ENCODE measurements at places on chromosomes 13 and 19. TPM values are rescaled to one million over a fixed set of nuclear protein-coding genes. Genes with fewer than 3 reads are reported as not detected.

The KIR2DL3 gene
- 0.69 TPM for total RNA-seq

The HIF3A gene
- total RNA-seq: 55.7 TPM

The UBE2L5 gene
- not detected for total RNA-seq

The SSC5D gene
- total RNA-seq: 6.3 TPM

The GFY gene
- not detected for total RNA-seq

The SHANK1 gene
- total RNA-seq: not detected

GRCh38 chr13:75151081-75151643, 330.8 kb downstream of the TBC1D4 start:
- no peaks in the 10 kb centered on the region for H3K27me3 ChIP-seq
- no peak overlapping the region for H3K27ac ChIP-seq
- DNase-seq: no peak
- H3K36me3 ChIP-seq: no peaks in the 10 kb centered on the region

DNA sequence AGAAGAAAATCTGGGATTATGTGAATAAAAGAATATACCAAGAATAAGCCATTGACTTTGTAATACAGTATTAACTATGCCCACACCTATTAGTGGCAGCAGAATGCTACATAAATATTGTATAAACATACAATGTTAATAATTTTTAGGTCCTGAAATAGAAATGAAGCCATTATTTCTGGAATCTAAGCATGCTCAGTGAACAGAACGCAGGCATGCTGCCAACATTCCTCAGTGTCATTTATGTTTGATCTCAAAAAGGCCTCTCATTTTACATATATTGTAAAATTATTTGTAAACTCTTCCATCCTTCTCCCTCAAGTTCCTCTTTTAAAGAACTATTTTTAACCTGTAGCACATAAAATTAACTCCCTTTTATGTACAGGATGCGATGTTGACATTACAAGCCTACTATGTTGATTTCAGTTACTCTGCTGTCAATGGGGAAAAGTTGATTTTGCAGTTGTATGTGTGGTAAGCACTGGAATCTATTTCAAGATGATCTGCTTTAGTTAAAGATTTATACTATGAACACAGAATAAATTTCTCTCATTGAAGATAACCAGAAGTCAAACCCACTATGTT, 118.8 kb downstream of the VWA8 start:
- H3K36me3 ChIP-seq: no peaks in the 10 kb centered on the region
- H3K27ac ChIP-seq: no peak overlapping the region
- no peaks in the 10 kb centered on the region for H3K4me1 ChIP-seq
- no peak for DNase-seq
- H3K4me3 ChIP-seq: no peak overlapping the region

DNA sequence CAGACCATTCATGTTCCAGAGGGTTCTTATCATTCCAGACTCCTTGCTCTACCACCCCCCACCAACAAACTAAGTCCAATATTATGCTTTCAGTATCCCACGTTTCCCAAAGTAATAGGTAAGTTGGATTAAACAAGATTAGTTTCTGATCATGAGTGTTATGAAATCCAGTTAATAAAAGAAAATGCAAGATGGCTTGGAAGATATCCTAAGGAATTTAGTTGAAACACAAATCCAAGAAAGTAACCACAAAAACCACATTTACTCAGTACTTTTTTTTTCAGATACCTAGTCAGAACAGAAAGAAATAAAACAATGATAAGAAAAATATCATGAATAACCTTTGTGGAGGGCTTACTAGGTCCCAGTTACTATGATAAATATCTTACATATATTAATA, 119.4 kb upstream of the MIR17HG start:
- no peaks in the 10 kb centered on the region for H3K36me3 ChIP-seq
- no peak overlapping the region for H3K4me3 ChIP-seq
- no peaks in the 10 kb centered on the region for H3K27me3 ChIP-seq

- H3K4me1 ChIP-seq: peaks cover 52% of the 10 kb centered on the region
- H3K27ac ChIP-seq: peak overlapping the region; percentile 94
- no peak for DNase-seq
- peak overlapping the region; percentile 86 for H3K4me3 ChIP-seq
- no peaks in the 10 kb centered on the region for H3K27me3 ChIP-seq
- H3K36me3 ChIP-seq: no peaks in the 10 kb centered on the region
Measured at GRCh38 chr19:40284251-40284500, 969 bp downstream of the AKT2 start.

DNA sequence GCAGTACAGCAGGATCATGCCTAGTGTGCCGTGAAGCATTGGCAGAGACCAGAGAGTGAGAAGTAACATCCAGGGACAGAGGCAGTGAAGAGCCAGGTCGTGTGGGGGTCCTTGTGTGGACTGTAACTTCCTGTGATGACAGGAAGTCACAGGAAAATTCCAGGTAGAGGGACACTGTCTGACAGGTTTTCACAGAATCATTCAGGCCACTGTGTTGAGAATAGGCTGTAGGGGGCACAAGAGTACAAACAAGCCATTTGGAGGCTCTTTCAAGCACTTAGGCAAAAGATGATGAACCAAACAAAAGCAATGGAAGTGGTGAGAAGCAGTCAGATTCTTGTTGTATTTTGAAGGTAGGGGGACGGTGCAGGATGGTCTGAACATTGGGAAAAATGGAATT, 46.4 kb downstream of the N4BP2L1 start:
- H3K4me1 ChIP-seq: no peaks in the 10 kb centered on the region
- H3K27me3 ChIP-seq: no peaks in the 10 kb centered on the region
- H3K36me3 ChIP-seq: no peaks in the 10 kb centered on the region
- DNase-seq: no peak
- no peak overlapping the region for H3K4me3 ChIP-seq

DNA sequence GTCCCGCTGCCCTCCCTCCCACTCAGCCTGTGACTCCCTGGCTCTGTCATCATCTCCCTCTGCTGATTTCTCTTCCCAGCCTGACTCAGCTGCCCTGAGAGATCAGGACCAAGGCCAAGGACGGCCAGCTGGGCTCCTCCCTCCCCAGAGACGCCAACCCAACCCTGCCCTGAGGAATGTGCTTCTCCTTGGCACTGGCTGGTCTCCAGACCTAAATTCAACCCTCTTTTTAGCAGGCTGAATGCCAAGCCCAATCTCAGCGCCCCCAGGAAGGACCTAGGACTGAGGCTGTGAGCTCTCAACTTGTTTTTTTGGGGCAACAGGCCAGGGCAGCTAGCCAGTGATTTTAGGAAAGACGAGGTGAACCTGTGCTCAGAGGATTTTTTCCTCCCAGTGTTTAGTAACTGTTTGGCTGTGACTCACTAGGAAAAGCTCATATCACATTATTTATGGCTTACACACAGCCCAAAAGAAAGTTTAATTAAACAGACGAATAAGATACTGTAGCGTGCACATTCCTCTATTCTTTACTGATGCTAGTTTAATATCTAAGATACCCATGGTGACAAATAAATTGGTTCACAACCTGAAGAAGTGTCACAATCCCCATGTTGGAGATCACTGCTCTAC, 7.4 kb upstream of the IGFL1 start:
- no peaks in the 10 kb centered on the region for H3K27me3 ChIP-seq
- H3K27ac ChIP-seq: no peak overlapping the region
- no peak overlapping the region for H3K4me3 ChIP-seq
- no peak for DNase-seq
- no peaks in the 10 kb centered on the region for H3K36me3 ChIP-seq

DNA sequence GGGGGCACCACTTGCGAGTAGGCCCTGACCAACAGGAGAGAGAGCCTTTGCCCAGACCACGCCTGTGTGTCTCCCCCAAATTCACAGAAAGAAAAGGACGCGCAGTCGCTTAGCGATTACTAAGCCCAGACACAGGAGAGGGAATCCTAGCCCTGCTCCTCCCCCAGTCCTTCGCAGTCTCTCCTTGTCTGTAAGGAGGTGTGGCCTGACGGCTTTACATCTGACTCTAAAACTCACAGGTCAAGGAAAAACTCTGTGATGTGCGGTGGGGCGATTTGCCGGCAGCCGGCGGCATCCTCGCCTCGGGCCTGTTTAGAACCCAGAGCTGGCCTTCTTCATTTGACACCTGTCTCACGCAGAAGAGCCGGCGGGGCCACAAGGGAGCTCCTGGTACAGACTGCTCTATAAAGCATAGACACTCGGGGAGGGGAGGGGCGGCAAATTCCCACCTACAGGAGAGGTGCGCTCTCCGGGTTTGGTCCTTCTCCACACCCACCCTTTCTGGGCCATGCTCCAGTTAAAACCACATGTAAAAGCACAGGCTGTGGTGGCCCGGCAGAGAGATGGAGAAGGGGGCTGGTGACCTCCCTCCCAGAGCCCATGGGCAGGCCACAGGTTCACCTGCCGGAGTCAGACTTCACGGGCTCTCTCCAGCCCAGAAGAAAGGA, 17.8 kb downstream of the GPR12 start:
- H3K4me1 ChIP-seq: no peaks in the 10 kb centered on the region
- no peaks in the 10 kb centered on the region for H3K36me3 ChIP-seq
- H3K4me3 ChIP-seq: no peak overlapping the region
- no peaks in the 10 kb centered on the region for H3K27me3 ChIP-seq

- no peaks in the 10 kb centered on the region for H3K4me1 ChIP-seq
- H3K4me3 ChIP-seq: no peak overlapping the region
- no peaks in the 10 kb centered on the region for H3K36me3 ChIP-seq
- no peak for DNase-seq
- H3K27me3 ChIP-seq: no peaks in the 10 kb centered on the region
- no peak overlapping the region for H3K27ac ChIP-seq
Measured at GRCh38 chr19:41097302-41097701, 9.1 kb downstream of the CYP2A13 start.

GRCh38 chr13:40812724-40813445, 23.5 kb downstream of the SLC25A15 start:
- no peak overlapping the region for H3K27ac ChIP-seq
- no peak overlapping the region for H3K4me3 ChIP-seq
- no peaks in the 10 kb centered on the region for H3K27me3 ChIP-seq
- H3K36me3 ChIP-seq: no peaks in the 10 kb centered on the region

- H3K36me3 ChIP-seq: no peaks in the 10 kb centered on the region
- no peaks in the 10 kb centered on the region for H3K27me3 ChIP-seq
- H3K4me1 ChIP-seq: no peaks in the 10 kb centered on the region
- H3K4me3 ChIP-seq: no peak overlapping the region
- DNase-seq: no peak
Measured at GRCh38 chr19:27393591-27393990, 1819.4 kb downstream of the UQCRFS1 start.

DNA sequence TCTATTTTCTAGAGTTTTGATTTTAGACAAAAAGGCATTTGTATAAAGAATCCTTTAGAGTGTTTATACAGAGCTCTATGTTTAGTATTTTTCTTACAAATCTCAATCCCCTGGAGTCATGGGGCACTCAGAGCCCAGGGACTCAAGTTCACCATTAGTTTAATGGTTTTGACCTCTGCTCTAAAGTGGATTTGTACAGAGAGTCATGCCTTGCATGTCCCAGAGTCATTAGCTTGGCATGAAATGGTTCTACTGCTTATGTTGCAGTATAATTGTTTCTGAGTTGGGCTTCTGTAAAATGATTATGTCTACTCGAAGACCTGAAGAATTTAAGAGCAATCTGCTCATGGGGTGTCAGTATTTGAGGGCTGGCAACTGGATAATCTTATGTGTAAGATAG, 406.2 kb downstream of the DLEU7 start:
- DNase-seq: no peak
- H3K27me3 ChIP-seq: no peaks in the 10 kb centered on the region
- H3K4me3 ChIP-seq: no peak overlapping the region
- no peaks in the 10 kb centered on the region for H3K36me3 ChIP-seq

- H3K27me3 ChIP-seq: no peaks in the 10 kb centered on the region
- H3K27ac ChIP-seq: peak within 1 kb of the TSS; percentile 65
- H3K36me3 ChIP-seq: peaks cover 7% of the 10 kb centered on the region
- no peak within 1 kb of the TSS for H3K4me3 ChIP-seq
- DNase-seq: no peak
Measured at GRCh38 chr19:41876847-41877832, at the start of gene CD79A. Gene CD79A, plus strand, starts transcription at chr19:41877279. Its CDS starts 26 bp downstream, at chr19:41877305.

DNA sequence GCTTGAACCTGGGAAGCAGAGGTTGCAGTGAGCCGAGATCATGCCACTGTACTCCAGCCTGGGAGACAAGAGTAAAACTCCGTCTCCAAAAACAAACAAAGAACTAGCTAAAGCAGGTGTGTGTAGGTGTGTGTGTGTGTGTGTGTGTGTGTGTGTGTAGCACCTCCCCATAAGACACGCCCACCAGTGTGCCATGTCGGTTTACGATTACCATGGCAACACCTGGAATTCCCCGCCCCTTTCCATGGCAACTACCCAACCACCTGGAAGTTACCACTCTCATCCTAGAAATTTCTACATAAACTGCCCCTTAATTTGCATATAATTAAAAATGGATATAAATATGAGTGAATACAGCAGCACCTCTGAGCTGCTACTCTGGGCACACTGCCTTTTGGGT, 80.9 kb upstream of the ADGRE5 start:
- DNase-seq: no peak
- H3K27ac ChIP-seq: no peak overlapping the region
- H3K36me3 ChIP-seq: no peaks in the 10 kb centered on the region
- H3K4me3 ChIP-seq: no peak overlapping the region

DNA sequence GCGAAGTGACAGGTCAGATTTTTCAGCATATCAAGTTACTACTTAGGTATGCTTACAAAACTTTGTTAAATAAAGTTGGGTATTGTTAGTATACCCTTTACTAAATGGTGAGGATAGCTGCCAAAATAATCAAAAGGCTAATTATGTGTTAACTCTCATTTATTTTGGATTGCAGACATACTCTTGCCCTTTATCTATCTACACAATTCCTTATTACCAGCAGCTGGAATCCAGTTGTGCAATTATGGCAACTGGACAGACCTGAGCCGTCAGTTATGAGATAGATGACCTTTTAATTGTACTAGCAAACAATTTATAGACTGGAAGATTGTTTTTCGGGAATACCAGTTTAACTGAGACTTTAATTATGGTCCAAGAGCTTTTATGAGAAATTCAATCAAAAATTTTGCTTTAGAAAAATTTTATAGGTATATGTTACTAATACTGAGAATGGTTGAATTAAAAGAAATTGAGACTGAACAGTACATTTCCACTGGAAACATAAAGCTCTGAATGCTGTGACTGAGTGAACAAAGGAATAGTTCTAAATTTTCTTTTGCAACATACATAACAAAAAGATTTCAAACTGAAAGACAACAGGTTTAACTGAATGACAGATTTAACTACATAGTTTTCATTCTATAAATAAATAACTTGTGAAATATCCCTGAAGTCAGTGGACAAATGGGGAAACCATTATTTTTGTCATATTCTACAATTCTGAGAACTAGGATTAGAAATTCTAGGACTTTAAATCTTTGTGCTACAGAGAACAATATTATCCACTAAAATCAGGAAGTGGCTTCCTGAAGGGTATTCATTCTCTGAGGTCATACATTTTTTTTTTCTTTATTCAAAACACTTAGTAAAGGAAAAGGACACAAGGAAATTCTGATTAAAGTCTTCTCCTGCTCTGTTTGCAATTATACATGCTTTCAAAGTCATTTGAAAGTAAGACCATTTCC, 97.4 kb downstream of the ZC3H13 start:
- H3K4me1 ChIP-seq: no peaks in the 10 kb centered on the region
- DNase-seq: no peak
- H3K27me3 ChIP-seq: no peaks in the 10 kb centered on the region
- H3K27ac ChIP-seq: no peak overlapping the region

- DNase-seq: no peak
- H3K27ac ChIP-seq: no peak overlapping the region
- no peak overlapping the region for H3K4me3 ChIP-seq
- no peaks in the 10 kb centered on the region for H3K36me3 ChIP-seq
Measured at GRCh38 chr19:22935151-22935550, 67.8 kb downstream of the ZNF728 start.

- no peaks in the 10 kb centered on the region for H3K27me3 ChIP-seq
- no peaks in the 10 kb centered on the region for H3K36me3 ChIP-seq
- H3K4me3 ChIP-seq: no peak overlapping the region
- H3K4me1 ChIP-seq: no peaks in the 10 kb centered on the region
- peak; percentile 43 for DNase-seq
Measured at GRCh38 chr13:89740994-89741685, 1606.3 kb upstream of the MIR17HG start.
